Stimulated activated CD4-positive, alpha-beta T cell treated with anti-CD3 and anti-CD28 coated beads, Interleukin-15, amount 100 ng/mL, for 1 hour (primary cell): ENCODE measurements at places on chromosomes 3 and 15.

DNA sequence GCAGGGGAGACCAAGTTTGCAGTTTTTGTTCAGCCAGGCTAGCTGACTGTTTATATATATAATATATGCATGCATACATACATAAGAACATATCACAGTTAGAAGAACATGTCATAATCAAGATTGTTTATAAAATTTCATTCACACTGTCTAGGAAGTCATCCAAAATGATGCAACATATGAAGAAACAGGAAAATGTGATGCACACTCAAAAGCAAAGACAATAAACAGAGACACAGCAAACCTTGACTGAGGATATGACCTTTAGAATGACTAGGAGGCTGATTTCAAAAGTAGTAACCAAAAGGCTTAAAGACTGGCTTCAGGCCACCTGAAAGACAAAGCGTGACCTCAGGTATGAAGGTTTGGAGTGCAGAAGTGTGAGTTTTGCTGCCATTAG lies 166.2 kb upstream of the NDN start:
- no peak for DNase-seq

DNA sequence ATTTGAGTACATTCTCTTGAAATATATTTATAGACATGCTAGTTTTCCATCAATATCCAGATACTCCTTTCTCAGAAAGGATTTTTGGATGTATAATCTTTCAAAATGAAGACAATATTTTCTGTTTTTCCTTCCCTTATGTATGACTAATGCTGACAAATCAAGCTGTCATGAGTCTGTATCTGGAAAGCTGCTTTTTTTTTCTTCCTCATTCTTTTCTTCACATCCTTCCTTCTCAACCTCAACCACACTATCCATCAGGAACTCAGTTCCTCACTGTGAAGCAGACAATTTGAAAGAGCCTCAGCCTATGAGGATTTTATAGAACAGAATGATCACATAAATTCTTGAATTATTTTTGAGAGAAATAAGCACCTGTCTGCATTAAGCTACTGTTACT lies 335.9 kb upstream of the EPHA6 start:
- DNase-seq: no peak

GRCh38 chr3:11509173-11510000 lies 134.3 kb downstream of the VGLL4 start:
- no peak for DNase-seq

DNA sequence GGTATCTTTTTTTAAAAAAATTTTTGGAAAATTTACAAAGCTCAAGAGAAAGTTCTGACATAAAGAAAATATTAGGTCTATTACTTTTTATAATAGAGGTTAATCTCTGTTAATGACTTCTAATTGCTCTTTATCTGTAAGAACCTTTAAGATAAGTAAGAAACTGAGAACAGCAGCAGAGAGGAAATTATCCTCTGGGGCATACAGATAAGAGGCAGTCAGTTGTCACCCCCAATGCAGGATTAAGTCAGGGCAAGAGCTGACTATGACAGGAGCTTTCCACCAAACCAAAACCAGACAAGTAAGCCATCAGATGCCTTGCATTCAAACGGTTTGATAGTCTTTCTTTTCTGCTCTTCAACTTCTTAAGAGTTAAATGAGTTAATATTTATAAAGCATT lies 149.0 kb downstream of the GSK3B start:
- DNase-seq: no peak

GRCh38 chr3:7543294-7543880 lies 682.5 kb downstream of the GRM7 start:
- no peak for DNase-seq

- no peak for DNase-seq
Observed at GRCh38 chr3:195613468-195614069, 29.8 kb upstream of the APOD start.

GRCh38 chr3:41418961-41419691 lies 219.8 kb downstream of the CTNNB1 start:
- no peak for DNase-seq

- no peak for DNase-seq
Observed at GRCh38 chr15:48297668-48298067, 33.6 kb upstream of the DUT start.
